ENCODE measurements at places on chromosomes 5 and 9.

DNA sequence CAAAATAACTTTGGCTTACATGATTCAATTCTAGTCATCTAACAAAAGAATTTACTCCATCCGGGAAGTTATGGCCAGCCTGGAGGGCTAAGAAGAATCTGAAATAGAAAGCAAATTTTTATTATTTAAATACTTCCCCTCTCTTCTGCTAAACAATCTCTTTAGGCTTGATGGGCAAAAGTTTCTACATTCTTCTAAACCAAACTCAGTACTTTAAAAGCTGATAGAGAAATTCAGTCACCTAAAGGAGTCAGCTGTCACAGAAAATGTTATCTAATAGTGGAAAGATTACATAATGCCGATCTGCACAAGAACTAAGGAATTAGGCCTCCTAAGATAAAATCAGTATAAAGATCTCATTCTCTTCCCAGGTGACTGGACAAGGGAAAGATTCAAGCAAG is 32.4 kb downstream of the GNAQ start:
- DNase-seq = no peak

GRCh38 chr9:136945333-136946227 is 537 bp downstream of the C8G start:
- no peak for DNase-seq

DNA sequence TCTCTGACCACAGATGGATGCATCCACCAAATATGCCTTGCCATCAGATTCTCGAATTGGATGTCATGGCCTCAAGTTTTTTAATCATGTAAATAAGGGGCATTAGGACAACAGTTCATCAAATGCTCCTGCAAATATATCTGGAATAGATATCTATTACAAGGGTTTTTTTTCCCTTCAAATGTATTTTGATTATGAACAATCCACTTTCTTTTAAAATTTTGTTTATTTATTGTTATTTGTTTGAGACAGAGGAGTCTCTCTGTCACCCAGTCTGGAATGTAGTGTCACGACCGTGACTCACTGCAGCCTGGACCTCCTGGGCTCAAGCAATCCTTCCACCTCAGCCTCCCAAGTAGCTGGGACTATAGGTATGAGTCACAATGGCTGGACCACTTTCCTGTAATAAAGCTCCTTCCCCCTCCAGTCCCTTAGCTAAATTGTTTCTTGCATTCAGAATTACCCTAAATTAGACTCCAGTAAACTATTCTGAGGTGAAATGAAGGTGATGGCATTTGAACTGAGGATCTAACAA is 1412.1 kb downstream of the EFNA5 start:
- no peak for DNase-seq

DNA sequence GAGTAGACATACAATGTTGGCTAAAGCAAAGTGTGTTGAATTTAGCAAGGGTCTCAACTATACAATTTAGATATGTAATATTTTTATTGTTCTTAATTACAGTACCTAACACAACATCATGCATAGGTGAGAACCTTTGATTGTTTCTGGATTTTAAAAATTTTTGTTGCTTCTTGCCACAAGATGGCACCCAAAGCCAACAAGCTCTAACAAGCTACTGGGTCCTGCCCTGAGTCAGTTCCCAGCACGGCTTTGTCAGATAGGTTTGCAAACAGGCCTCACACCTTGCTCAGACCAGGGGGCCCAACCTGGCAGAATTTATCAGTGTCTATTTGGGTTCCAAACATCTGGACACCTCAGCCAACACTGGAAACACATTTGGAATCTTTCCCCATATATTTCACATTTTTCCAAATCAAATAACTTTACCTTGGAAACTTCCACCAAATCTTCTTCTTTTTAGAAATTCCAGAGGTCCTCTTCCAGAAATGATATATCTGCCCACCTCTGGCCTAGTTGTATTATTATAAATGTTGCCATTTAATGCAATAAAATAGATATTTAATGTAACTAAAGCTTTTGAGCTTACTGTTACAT is 49.5 kb upstream of the EGFLAM start:
- no peak for DNase-seq

DNA sequence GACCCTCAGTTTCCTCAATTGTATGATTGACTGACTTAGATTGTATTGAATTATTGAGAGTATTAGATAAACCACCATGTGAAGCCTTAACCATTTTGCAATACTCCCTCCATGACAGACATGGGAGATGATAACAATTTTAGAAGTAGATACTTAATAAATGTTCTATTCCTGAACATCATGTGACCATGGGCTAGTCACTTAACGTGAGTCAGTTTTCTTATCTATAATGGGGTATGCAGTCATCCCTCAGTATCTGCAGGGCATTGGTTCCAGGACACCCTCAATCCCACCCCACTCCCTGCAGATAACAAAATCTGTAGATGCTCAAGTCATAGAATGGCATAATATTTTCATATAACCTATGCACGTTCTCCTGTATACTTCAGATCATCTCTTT is 31.0 kb downstream of the SNX18 start:
- no peak for DNase-seq

DNA sequence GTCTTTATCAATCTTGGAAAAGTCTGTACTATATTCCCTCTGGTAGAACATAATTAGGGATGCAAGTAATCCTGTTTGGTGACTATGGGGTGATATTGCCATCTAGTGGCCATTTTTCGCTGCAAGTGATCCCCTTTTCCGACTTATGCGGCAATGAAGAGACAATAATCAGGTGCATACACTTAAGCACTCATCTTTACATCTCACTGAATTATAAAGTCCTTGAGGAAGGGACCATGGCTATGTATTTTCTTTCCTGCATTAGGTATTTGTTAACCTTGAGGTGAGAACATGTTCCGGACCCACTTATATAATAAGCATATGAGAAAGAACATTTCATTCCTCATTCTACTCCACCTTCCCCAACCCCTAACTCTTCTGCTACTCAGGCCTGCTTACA is 19.6 kb upstream of the LIX1 start:
- DNase-seq = no peak

GRCh38 chr5:59091965-59092364 is 509.1 kb downstream of the RAB3C start:
- DNase-seq = no peak

GRCh38 chr5:109953761-109954160 is 264.0 kb downstream of the MAN2A1 start:
- DNase-seq = no peak

- no peak for DNase-seq
Measured at GRCh38 chr9:126155756-126156664, 170.6 kb upstream of the MVB12B start.

GRCh38 chr9:27784847-27785713 is 211.8 kb upstream of the C9orf72 start:
- DNase-seq = peak; percentile 9

GRCh38 chr9:128728298-128728697 is 4.4 kb upstream of the ZDHHC12 start:
- DNase-seq = no peak

- DNase-seq = no peak
Measured at GRCh38 chr5:133750856-133751255, 138.5 kb upstream of the FSTL4 start.

DNA sequence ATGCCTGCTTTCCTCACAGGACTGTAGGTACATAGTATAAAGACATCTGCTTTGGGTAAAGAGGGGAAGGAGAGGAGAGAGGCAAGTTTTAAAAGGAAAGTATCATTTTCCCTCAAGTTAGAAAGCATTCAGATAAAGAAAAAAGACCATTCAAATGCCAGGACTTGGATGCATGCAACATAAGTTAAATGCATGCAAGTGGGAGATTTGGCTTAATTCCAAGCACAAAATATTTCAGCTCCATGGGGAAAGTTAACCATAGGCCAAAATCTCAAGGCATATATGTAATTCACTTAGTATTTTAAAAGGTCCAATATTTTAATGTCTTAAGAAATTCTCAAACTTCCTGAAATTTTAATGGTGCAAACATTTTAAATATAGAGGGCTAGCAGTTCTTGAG is 36.4 kb downstream of the POU5F2 start:
- no peak for DNase-seq

- no peak for DNase-seq
Measured at GRCh38 chr5:178304016-178304415, 71.4 kb upstream of the PHYKPL start.

DNA sequence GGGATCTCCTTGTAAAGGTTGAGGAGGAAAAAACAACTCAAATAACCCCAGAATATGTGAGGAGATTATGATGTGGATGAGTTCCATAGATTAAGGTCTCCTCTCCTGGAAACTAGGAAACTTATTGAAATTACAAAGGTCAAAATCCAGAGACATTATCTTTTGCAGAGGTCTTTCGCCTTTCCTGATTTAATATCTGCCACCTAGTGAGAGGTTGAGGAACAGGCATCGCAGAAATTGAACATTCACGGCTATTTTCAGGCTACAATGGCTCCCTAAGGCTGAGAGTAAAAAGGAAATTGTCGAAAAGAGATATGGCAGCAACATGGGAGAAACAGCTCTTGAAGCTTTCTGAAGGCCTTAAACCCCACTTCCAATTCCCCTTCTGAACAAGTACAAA is 127.5 kb upstream of the PLCXD3 start:
- no peak for DNase-seq

DNA sequence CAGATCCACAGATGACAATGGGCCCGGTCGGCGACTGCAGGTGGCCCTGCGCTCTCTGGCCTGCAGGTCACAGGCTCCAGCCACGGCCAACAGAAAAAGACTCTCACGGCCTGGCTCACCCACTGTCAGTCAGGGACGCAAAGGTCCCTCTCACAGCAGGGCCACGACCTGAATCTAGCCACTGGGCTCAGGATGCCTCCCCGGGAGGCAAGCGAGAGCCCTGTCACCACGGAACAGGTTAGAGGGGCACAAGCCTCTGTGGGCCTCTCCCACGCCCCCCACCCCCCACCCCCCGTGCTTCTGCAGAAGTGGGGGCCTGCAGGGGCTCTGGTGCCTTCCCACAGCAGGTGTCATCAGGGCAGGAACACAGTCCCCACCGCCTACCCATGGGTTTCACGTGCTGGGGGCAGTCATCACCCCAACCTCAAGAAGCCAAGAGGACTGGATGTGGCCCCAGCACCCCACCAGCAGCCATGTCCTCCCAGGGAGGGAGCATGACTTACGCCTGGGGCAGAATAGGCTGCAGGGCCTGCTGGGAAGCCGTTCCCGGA is 17.3 kb upstream of the EGFL7 start:
- no peak for DNase-seq

- DNase-seq = no peak
Measured at GRCh38 chr5:170287532-170287931, 10.0 kb downstream of the LCP2 start.

GRCh38 chr9:115022760-115023434 is 92.5 kb upstream of the TNFSF8 start:
- DNase-seq = no peak

DNA sequence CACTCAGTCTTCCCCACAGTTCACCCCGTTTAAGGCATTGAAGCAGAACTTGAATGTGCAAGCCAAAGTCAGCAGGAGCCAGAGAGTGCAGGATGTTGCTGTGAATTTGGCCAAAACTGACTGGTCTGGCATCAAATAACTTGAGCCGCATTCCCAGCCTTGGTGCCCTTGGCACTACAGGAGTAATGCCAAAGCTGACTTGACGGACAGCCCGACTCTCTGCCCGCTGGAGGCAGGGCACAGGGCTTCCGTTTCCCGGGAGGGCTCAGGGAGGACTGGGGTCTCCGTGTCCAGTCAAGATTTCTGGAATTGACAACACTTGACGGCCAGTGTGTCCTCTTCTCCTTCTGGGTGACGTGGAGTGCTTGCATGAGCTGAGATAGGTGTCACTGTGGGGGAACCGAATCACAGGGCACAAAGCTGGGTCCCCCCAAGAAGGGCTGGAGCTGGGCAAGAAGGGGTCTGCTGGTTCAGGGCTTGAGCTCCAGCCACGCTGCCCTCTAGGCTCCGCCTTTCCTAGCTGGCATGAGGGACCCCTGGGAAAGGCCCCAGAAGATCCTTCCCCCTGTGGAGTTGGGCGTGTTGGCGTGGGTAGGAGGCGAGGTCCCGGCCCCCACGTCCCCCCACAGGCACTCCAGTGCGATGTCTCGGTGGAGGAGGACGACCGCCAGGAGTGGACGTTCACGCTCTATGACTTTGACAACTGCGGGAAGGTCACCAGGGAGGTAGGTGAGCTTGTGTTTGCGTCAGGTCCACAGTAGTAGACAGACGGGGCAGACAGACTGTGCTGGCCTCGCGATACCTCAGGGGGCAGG is 25.2 kb downstream of the NKD2 start:
- no peak for DNase-seq

DNA sequence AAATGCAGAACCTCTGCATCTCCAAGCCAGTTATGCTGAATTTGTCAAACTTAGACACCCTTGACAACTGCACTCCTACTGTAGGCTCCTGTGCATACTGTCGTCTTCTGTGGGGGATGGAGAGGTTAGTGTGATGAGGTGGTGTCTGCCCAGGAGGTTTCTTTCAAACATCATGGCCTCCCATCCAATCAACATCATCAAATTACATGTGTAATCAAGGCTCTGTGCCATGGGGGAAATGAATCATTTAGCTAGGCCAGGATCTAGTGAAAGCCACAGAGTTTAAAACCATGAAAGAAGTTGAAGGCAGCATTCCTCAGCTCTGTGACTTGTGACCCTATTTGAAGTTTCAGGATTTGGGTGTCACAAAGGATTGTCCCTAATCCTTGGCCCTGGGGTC is 240.6 kb downstream of the MARCHF11 start:
- no peak for DNase-seq

GRCh38 chr5:14035859-14036503 is 91.5 kb upstream of the DNAH5 start:
- DNase-seq = no peak

GRCh38 chr9:135283671-135284070 is 195.9 kb upstream of the PPP1R26 start:
- DNase-seq = no peak

DNA sequence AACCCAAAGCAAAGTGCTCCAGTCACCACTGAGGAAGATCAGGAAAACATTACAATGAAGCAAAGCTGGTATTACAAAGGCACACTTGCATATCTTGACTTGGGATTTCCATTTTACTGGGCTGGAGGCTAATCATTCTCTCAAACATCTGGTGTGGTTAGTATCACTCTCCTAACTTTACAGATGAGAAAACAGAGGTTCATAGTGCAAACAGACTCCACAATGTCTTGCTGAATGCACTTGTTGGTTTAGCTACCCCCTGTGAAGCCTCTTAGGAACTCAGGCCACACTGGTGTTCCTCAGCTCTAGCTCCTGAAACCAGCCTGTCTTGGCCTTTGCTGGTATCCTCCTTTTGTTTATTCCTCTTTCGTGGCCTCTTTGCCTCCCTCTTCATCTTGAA is 29.5 kb upstream of the SMAD5 start:
- DNase-seq = no peak

DNA sequence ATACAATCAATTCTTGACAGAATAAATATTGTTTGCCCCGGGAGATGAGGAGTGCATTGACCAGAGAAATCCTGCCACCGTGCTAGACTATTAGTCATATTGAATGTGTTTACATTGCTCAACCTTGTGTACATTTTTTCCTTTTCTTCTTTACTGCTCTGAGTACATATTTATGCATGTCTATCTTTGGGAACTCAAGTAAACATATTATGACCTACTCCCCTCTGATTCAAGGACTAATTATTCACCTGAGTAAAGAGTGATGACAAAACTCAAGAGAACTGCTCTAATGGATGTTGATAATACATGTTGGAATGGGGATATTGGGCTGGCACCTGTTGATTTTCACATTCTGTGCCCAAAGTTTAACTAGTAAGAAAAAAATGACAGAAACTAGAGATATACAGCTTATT is 3.9 kb upstream of the SPINK1 start:
- DNase-seq = no peak

- no peak for DNase-seq
Measured at GRCh38 chr5:163770625-163771024, 265.2 kb downstream of the MAT2B start.

- no peak for DNase-seq
Measured at GRCh38 chr9:30280229-30280900, 2104.1 kb upstream of the ACO1 start.
